ENCODE measurements at places on chromosomes 3 and 15.
A peak's percentile ranks its signal among the peaks of the same experiment; 100 is the strongest.

- peak; percentile 19 for DNase-seq
These were observed 45.7 kb downstream of the WDR76 start for GRCh38 chr15:43872416-43873020.

DNA sequence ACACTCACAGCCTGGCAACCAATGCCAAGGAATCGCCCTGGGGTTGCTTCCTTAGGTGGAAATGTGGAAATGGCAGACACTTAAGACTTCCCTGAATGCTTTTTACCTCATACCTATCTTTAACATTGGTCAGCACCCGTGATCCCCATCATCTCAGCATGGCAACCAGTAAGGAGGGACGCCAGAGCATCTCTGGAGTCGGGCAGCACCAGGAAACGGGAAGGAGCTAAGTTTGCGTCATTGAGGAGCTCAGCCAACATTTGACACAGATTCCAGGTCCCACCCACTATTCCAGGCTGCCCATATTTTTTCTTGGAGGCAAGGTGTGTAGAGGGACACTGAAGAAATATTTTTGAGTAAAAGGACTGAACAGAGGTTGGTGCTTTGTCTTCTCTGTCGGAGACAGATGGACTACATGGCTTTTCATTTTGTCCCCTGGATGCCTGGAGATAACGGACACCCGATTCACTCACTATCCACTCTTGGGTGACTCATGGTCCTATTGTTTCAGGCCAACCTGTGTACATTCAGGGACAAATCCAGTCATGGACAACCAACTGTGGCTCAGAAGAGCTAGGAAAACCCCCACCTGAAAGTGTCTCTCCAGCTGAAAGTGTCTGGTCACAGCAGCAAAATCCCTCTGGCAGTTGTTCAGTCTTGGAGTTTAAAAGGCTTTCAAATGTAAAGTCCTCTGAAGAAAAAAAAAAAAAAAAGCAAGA is 70.4 kb upstream of the OXTR start:
- no peak for DNase-seq

DNA sequence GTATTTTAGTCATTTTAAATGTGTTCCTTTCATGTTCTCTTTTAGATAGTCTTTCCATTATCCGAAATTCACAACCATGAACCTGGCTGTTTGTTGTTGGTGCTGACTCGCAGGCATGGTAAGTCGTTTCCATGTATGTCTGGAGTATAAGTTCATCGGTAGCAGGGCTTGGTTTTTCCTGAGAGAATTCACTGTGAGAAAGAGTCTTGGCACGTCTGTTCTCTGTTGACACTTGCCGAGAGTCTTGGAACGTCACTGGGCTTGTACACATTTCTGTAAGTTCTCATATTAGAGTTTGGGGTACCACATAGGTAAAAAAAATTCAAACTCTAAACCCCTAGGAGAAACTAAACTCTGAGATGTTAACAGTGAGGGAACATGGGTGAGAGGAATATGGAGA is 29.4 kb upstream of the EIF4A2 start:
- no peak for DNase-seq

DNA sequence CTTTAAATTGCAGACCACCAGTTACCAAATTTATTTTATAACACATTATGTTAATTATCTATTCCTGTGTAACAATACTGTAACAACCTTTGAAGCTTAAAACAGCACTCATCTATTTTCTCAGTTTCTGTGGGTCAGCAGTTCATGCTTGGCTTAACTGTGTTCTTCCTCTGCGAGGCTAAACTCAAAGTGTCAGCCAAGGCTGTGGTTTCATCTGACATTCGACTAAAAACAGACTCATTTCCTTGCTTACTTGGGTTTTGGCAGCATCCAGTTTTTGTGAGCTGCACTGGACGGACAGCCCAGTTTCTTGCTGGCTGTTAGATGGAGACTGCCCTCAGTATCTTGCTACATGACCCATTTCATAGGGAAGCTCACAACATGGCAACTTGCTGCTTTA is 247.3 kb upstream of the KCNH8 start:
- DNase-seq: no peak

DNA sequence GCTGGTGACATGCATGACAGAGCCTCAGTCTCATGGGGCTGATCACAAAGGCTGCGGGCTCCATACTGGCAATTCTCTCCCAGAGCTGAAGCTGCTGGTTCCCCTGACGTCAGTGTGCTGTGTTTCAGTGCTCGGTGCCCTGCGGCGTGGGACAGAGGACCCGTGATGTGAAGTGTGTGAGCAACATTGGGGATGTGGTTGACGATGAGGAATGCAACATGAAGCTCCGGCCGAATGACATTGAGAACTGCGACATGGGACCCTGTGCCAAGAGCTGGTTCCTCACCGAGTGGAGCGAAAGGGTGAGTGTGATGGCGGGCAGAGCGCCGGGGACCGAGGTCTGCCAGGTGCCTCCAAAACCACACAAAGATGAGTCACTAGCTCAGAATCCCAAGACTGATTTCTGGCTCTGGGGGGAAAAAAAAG is 62.0 kb upstream of the NR2E3 start:
- DNase-seq: no peak

- DNase-seq: no peak
These were observed 5.0 kb upstream of the SKIC8 start for GRCh38 chr15:78304216-78305066.

DNA sequence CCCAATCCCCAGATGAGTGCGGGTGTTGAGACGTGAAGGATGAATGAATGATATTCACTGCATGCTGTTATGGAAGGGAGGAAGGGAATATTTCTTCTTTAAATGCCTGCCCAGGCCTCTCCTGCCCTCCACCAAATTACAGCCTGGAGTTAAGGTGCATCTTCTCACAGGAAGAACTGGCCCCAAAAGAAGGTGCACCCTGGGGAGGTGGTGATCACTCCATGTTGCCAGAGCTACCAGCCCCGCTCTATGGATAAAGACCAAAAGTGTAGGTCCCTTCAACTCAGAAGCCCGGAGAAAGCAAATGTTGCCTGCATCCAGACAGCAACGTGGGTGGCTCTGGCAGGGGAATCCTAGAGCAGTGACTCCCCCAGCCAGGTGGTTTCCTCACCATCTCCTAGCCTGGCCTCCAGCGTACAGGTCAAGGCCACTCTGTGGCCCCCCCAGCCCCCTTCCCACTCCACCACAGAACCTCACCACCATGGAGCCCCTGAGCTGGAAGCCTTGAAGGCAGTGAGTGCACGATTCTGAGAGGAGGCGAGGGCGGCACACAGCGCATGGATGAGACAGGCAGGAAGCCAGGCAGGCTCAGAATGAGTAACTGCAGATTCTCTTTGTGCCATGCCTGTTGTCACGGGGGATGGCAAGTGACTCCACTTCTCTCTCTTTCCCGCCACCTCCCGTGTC is 3.5 kb upstream of the VIPR1 start:
- no peak for DNase-seq

GRCh38 chr15:59290295-59291212 is 82.1 kb downstream of the MYO1E start:
- no peak for DNase-seq

DNA sequence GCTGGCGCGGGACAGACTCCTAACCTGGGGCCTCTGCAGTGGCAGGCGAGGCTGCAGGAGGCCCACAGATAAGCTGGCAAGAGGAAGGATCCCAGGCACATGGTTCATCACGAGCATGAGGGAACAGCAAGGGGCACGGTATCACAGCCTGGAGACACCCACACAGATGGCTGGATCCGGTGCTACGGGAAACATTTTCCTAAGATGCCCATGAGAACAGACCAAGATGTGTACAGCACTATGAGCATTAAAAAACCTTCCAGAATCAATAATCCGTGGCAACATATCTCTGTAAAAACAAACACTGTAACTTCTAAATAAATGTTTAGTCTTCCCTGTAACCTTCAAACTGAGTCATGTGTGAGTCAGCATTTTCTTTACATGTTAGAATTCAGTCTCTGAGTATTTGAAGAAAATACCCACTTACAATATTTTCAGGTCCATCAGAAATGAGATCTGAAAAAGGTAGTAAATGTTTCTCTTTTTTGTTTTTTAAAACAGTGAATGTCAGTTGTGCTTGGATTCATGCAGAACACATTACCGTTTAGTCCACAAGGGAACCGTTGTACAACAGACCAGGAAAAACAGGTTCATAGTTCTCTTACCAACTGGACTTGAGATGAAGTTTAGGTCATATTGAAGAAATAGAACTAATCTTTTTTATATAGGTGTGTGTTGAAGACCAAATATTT is 75.9 kb downstream of the BOC start:
- DNase-seq: no peak

DNA sequence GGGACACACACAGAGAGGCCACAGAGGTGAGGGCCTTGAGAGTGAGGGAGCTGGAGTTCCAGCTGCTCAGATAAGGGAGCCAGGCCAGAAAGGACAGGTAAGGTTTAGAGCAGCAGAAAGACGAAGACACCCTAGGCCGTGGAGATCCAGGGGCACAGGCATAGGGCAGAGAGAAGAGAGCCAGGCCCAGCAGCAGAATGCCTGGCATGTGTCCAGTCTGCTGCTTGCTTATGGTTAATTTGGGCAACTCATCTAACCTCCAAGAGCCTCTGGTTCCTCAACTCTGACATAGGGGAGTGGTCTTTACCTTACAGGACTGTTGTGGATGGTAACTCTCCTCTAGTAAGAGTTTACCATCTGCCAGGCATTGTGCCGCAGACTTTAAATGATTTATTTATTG is 35.9 kb downstream of the STARD5 start:
- no peak for DNase-seq

GRCh38 chr3:127722091-127722784 is 49.5 kb downstream of the ABTB1 start:
- DNase-seq: no peak

- DNase-seq: no peak
These were observed 195.8 kb upstream of the COL8A1 start for GRCh38 chr3:99442599-99442998.

- no peak for DNase-seq
These were observed 69.1 kb downstream of the MECOM start for GRCh38 chr3:169594402-169594801.

DNA sequence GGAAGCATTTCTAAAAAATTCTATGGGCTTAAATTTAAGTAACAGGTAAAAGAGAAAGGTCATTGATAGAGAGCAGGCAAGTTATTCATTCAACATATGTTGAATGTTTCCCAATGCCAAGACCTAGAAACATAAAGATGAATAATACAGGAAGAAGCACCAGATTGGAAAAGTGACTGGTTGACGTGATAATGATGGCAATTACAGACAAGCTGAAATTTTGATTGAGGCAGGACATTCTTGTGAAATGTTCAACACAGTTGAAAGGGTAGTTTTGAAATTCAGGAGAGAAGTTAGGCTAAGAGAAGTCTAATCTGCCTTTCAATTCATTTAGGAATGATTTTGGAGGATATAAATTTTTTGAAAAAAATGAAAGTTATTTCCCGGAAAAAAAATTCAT is 536.3 kb upstream of the NAALADL2 start:
- no peak for DNase-seq

GRCh38 chr3:4907643-4908432 is 71.4 kb upstream of the BHLHE40 start:
- no peak for DNase-seq

DNA sequence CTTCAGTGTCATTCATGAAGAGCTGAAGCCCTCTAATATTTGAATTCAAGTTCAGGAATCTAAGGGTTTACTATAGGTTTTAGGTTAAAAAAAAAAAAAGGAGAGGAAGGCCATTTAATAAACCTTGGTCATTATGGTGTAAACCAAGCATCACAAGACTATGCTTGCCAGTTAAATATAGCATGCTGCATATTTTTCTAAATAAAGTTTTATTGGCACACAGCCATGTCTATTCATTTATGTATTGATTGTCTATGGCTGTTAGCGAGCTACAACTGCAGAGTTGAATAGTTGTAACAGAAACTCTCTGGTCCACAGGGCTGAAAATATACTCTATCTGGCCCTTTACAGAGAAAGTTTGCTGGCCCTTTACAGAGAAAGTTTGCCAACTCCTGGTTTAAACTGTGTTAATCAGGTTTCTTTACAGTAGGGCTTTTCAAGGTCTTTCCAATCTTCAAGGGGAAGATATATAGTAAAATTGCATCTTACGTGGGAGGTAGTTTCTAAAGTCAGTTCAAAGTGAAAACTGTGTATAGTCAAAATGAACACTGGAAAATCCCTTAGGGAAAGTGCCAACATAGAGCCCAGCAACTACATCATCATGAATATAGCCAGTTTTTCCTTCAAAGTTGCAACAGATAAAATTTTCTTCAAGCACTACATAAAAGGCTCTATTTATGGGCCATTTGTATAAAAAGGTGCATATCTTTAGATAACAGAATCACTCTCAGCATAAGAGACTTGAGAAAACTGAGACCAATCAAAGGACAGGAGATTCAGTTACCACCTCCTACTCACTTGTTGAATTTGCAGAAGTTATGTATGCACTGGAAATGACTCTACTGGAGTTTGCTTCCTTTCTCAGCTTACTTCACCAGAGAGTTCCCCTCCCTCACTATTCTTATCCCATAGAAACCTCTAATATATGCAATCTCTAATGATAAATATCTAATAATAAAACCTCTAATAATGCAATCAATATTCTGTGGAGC is 49.7 kb upstream of the FRMD4B start:
- DNase-seq: no peak

- no peak for DNase-seq
These were observed 198.4 kb upstream of the UBE2E1 start for GRCh38 chr3:23607184-23607847.

GRCh38 chr15:59376733-59377132 is 4.1 kb upstream of the MYO1E start:
- no peak for DNase-seq

GRCh38 chr15:70281261-70281810 is 183.6 kb upstream of the TLE3 start:
- no peak for DNase-seq

DNA sequence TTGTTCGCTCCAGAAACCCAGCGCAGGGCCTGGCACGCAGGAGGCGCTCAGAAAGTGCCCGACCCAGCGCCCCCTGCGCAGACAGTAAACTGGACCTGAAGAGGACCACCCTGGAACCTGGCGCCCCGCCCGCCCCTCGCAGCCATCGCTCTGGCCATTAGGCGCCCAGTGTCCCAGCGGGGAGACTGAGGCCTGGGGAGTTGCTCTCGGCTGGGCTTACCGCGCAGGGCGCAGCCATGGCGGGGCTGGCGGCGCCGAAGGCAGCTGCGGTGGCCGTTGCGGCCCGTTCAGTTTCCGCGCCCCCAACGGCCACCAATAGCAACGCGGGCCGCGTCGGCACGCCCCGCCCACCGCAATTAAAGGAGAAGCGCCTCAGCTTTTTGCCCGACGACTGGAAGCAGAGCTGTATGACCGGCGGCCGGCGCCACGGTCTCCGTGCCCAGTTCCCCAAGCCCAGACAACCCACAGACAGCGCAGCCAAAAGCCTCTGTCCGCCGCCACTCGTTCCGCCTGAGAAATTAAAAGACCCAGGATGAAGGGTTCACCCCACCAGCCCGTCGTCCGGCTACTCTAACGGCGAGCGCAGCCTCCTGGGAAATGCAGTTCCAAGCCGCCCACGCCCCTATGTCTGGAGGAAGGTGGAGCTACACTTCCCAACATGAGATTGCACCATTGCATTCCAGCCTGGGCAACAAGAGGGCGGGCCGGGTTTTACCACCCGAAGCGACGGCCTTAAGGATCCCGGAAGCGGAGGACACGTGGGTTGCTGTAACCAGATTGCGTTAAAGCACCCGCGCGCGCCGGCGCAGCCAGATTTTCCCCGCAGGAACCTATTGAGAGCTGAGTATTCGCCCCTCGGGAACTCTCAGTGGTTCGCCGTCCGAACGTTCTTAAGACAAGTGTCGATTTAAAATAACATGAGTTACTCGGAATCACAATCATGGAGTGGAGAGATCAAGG is at the start of gene POC1A:
TSS of gene POC1A (minus strand) at position 289 of the 960 bp plus-strand sequence. CDS start at position 238, 51 bp downstream.
- DNase-seq: peak; percentile 85

All from NCI-H1105 treated with DMSO at 0.1 percent for 48 hours (cell line).